Dorsolateral prefrontal cortex (tissue), 122 donors: ENCODE measurements at places on chromosomes 1 and 21. TPM values are rescaled to one million over a fixed set of nuclear protein-coding genes. Genes with fewer than 3 reads are reported as not detected.

TP53BP2 gene
- total RNA-seq, result 55.1 TPM

E2F2 gene
- total RNA-seq, result not detected

LINGO4 gene
- not detected for total RNA-seq

FCRL5 gene
- total RNA-seq, result not detected

CPTP gene
- 22.9 TPM for total RNA-seq

DNA sequence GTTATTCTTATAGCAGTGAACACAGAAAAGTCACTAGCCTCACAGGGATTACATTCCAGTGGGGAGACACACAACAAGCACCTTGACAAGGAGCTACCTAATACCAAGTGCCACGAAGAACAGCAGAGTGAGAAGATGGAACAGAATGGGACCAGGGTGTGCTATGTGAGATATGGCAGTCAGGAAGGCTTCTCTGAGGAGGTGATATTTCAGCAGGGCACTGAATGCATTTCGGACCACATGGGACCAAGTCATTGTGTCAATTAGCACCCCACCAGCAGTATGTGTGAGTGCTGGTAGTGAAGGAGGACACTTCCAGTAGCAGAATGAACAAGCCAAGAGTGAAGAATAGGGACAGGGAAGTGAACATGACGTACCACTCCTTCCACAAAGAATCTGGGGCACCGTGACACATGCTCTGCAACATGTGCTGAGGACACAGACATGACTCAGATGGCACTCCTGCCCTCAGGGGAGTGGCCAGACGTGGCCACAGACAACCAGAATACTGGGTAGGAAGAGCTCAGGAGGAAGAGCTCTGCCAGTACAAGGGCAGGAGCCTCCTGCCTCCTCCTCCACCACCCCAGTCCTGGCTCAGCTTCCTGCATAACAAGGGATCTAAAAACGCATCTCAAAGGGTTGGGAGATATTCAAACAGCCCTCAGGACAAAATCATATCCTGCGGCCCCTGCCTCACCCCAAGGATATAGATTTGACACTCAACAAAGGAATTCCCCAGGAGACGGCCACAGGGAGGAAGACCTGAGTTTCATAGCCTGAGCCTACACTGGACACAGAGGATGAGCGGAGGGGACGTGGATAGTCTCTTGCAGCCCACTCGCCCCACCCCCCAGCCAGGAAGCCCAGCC, 102.5 kb downstream of the TRABD2B start:
- DNase-seq, result no peak

GRCh38 chr1:244826712-244827111, 8.7 kb upstream of the COX20 start:
- DNase-seq, result no peak

GRCh38 chr1:181504399-181504842, 21.1 kb downstream of the CACNA1E start:
- no peak for DNase-seq

DNA sequence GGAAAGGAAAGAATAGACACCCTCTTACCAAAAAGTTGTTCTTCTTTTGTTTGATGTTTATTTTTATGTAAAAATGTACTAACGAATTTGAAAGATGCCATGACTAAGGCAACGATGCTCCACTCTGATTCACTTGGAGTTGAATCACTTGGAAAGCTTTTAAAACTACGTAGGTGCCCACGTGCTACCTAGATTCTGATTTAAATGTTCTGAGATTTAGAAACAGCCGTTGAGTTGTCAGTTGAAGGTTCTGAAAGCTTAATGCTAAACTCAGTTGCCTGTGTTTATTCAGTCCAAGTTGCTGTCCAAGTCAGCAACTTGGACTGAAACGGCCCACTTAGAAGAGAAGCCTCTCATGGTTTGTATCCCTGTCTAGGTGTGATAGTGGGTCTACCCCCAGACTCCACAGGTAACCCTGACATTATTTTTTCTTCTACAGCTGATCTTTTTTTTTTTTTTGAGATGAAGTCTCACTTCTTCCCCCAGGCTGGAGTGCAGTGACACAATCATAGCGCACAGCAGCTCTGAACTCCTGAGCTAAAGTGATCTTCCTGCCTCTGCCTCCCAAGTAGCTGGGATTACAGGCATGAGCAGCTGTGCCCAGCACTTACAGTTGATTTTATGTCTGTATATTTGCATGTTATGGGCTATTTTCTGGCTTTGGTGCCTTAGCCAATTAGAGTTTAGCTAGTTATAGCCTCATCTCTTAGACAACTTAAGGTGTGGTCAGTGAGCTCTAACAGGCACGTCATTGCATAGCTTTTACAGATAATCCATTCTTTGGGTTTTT, 1.4 kb upstream of the VAMP4 start:
- DNase-seq, result no peak

DNA sequence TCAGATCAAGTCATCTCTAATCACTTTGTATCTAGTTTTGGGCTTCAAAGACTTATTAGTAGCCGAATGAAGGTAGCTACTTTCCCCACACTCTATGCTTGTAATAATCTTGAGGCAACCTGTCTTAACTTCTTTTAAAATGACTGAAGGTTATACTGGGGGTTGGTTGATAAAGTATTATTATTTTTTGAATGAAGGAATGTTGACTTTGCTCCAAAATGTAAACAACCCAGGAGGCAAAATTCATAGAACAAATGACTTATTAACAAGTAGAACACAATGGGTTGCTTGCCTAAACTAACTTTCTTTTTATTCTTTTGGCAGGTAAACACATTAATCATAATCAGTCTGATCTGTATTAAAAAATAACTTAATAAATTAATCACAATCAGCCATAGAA, 440.0 kb downstream of the USP25 start:
- DNase-seq, result no peak

DNA sequence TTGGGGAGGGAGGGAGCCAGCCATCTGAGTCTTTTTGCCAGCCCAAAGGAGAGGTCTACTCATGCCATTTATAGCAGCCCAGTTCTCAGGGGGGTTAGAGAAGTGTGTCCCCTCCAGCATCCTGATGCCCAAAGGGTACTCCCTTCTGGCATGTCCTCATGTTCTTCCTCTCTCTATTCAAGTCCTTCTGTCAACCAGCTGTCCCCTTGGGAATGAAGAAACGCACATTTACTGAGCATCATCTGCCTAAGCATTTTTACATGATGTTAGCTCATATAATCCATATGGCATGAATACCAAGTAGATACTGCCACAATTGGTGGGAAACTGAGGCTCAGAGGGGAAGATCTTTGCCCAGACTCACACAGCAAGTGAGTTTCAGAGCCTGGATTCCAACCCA, 14.8 kb upstream of the TACSTD2 start:
- no peak for DNase-seq

DNA sequence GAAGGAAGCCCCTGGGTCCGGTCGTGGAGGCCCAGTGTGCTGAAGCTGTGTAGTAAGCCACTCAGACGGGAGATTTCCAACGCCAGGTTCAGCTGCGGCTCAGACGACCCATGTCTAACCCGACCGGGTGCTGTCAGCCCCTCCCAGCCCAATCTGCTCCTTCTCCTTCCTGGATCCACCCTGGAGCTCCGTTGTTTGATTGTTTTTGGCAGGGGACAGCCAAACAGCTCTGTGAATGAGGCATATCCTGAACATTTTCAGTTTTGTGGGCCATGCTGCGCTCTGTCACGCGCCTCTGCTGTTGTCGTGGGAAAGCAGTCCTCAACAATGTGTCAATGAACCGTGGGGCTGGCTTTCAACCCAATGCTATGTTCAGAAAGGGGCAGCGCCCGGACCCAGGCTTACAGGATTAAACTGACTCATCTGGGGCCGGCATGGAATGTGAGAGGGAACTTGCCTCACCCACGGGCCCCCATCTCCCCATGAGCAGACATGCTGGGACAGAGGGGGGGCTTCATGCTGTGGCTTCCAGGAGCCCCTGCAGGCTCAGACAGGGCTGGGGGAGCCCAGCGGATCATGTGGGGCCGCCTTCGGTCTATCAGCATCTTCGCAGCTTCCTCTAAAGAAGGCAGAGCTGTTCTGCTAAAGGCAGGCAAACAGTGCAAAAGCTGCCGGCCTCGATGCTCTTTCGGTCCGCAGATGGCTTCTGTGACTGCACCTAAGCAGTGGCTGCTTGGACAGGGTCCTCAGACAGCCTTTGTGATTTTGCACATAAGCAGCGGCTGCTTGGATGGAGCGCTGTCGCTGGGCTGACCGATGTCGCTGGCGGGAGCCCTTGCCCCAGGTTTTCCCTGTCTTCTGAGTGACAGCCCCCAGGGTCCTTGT, 101.7 kb downstream of the RIPK4 start:
- DNase-seq, result no peak
